ENCODE measurements at places on chromosomes 6 and 20.

- DNase-seq = no peak
These were observed 159.5 kb downstream of the VEGFA start for GRCh38 chr6:43929511-43929910.

- DNase-seq = no peak
These were observed 150.8 kb upstream of the FLRT3 start for GRCh38 chr20:14488212-14488611.

DNA sequence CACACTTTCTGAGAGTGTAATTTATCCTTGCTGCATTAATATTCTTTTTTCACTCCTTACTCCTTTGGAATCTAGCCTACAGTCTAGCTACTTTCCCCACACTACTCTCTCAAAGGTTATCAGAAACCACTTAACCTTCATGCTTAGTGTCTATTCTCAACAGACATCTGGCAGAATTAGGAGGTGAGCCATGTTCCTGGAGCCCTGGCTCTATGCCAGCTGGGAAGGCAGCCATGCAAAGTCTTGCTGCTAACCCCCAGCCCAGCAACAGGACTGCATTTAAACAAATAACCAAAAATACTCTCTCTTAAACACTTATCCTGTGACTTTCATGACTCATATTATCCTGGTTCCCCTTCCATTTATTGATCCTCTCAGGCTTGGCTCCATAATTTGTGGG is 260.2 kb downstream of the BCKDHB start:
- DNase-seq = no peak

GRCh38 chr20:9608639-9609340 is 94.4 kb downstream of the LAMP5 start:
- DNase-seq = no peak

GRCh38 chr6:170173335-170173881 is 117.5 kb downstream of the DLL1 start:
- no peak for DNase-seq

GRCh38 chr6:14231501-14232280 is 114.1 kb downstream of the CD83 start:
- no peak for DNase-seq

DNA sequence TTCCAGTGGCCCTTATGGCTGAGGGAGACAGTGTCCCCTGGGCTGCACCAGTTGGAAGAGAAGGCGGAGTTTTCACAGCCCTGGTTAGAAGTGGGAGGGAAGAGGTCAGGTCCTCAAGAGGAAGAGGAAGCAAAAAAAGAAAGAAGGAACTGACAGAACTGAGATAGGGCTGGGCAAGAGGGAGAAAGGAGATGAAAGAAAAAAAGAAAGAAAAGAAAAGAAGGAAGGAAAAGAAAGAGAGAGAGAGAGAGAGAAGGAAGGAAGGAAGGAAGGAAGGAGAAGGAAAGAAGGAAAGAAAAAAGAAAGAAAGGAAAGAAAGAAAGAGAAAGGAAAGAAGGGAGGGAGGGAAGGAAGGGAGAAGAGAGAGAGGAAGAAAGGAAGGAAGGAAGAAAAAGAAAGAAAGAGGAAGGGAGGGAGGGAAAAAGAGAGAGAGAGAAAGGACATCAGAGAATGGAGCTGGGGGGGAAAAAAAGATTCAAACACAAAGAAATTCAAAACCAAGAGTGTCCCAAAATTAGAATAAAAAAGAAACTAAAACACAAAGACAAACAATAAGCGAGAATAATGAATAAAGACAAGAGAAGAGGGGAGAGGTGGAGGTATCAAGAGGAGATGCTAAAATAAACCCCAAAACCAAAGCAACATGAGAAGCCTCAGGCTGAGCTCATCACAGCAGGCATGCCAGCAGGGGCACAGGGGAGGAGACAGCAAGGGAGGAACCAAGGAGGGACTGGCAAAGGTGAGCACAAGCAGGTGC is 5.3 kb upstream of the FUCA2 start:
- DNase-seq = no peak

GRCh38 chr20:31472395-31473330 is 2.3 kb downstream of the DEFB124 start:
- DNase-seq = no peak

GRCh38 chr20:2507875-2508630 is 662 bp downstream of the ZNF343 start:
- no peak for DNase-seq

DNA sequence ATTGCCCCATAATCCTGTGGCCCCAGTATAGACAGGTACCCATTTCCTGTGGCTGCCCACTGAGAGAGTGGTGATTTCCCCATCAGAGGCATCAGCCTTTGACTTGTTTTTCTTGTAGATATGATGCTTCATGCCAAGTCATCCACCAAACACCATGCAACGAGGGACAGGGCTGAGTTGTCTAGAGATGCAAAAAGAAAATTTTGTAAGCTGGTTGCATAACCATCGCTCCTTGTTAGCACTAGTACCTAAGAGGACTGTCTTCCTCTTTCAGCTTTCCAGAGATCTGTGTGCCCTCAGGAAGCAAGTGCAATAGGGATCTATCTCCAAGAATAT is 166.8 kb downstream of the BCAS1 start:
- DNase-seq = no peak

DNA sequence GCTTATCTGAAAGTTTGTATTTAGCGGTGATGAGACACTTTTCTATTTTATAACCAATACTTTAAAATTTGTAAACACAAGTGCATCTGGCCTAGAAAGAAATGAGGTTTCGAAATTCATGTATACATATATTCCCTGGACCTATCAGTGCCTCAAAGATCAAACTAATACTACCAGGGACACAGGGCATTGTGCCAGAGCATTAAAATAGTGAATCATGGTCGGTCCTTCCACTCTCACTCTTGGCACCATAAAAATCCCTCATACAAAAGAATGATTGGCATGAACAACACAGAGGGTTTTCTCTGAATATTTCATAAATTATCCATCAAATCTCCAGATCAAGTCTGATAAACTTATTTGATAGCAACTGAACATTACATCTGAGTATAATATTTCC is 62.0 kb downstream of the MMUT start:
- DNase-seq = no peak

GRCh38 chr20:61935926-61936700 is 129.6 kb downstream of the TAF4 start:
- no peak for DNase-seq

DNA sequence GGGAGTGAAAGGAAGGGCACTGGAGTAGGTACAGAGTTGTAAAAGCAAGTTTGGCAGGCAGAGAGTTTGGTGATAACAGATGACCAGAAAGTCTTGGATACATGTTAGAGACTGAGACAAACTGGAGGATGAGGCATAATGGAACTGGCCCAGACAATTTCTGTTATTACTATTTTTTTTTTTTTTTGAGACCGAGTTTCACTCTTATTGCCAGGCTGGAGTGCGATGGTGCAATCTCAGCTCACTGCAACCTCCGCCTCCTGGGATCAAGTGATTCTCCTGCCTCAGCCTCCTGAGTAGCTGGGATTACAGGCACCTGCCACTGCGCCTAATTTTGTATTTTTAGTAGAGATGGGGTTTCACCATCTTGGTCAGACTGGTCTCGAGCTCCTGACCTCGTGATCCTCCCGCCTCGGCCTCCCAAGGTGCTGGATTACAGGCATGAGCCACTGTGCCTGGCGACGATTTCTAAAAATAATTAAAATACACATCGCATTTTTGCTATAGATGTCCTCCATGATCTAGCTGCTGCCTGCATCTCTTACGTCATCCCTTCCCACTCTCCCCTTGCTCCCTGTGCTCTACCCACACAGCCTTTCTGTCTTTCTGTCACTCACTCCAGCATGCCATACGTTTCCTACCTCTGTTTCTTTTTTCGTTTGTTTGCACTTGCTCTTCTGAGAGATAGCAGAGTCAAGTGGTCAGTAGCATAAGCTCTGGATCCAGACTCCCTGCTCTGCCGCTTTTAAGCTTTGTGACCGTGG is 23.5 kb downstream of the MAPK14 start:
- no peak for DNase-seq

- no peak for DNase-seq
These were observed 92.5 kb upstream of the MLIP start for GRCh38 chr6:54018722-54019121.

GRCh38 chr20:43549416-43550065 is 9.3 kb upstream of the SGK2 start:
- no peak for DNase-seq

DNA sequence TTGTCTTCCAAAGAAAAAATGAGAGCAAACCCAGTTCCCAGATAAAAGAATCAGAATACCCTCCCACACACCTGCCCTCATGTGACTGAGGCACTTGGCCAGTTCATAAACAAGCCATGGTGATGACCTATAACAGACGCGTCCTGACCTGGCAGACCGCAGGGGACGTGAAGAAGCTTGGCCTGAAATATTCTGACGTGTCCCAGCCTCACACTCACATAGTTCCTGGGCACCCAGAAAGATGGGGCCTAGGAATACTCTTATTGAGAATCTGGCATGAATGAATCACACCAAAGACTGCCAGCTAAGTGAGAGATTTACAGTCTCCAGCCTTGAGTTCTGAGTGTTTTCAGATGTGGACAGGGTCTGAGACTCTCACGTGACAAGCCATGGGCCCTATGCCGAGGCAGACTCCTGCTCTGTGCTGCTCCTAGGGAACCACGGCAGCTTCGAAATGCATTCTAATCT is 17.2 kb upstream of the MAP3K4 start:
- no peak for DNase-seq

DNA sequence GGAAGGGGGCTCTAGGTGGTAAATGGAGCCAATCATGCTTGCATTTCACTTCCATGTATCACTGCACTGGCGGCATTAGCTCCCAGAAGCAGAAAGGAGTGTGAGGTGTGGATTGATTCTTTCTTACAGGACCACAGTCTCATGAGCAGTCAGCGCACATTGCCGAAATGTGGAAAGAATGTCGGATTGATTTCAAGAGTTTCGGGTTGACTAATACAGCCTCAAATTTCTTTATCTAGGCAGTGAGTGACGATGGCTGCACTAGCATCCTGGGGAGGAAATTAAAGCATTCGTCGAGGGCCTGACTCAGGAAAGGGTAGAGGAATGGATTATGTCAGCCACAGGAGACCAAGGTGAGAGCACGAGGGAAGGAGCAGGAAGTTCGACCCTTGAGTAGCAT is 222.8 kb upstream of the CDYL start:
- DNase-seq = no peak

DNA sequence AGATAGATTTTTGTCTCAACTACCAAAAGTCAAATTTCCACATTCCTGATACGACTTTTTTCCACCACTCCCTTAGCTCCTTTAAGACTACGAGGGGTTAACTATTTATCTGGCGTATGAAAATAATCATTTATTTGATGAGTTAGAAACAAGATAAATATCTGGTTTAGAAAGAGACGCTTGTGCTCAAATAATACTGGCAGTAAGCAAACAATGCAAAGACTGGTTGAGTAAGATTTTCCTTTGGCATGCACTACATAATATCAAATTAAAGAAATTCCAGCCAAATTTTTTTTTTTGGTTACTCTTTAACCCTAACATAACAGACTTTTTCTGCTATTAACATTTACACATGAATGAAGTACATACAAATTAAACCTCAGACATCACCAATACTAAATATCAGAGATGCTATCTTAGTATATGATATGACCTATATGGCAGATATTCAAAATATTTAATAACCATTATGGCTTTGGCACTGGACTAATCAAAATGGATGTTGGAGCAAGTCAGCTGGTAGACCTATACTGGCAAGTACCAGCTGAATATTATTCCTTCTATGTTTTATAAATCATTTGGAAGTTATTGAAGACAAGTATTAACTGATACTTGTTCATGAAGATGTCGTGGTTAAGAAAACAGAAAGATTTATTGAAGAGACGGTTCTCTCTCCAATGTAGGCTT is 345.3 kb downstream of the TFAP2B start:
- no peak for DNase-seq

GRCh38 chr6:15152700-15153099 is 93.2 kb upstream of the JARID2 start:
- DNase-seq = no peak

DNA sequence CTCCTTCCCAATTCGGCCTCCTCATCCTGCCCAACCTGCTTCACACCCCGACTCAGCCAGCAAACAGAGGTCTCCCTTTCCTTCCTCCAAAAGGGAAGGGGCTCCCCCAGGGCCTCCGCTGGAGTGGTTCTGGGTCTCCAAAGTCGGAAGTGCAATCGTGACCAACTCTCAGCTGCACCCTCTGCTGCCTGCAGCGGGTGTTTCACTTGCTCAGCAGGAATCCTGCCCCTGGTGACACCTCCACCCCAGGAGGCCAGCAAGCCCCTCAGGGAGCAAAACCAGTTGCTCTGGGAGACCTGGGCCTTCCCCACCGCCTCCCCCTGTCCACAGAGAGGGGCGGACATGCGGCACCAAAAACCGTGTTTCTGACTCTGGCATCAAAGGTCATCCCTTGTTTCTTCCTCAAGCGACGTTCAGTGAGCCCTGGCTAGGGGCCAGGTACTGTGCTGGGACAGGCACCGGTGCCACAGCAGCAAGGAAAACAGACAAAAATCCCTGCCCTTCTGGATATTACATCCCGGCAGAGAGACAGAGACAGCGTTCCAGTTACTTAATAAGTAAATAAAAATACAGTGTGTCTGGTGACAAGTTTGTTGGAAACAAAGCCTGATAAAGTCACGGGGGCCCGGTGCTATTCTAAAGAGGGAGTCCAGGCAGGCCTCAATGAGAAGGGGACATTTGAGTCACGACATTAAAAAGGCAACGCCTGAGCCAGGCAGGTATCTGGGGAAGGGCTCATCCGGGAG is 219.0 kb downstream of the BMP7 start:
- DNase-seq = no peak

- DNase-seq = no peak
These were observed 51.5 kb upstream of the TRAF3IP2 start for GRCh38 chr6:111657146-111657545.

DNA sequence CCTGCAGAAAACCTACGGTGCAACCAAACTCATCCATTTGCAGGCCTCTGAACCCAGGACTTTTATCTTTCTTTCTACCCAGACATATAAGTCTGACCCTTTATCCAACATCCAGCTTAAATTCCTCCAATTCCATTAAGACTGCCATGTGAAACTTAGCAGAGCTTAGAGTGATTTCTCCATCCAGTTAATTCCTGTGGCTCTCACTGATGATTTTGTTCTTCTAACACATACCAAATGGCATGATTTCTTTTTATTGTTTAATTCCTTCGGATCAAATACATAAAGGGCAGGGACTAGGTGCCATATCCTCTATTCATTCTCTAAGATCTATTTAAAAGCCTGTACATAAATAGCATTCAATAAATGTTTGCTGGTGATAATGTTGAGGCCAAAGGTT is 92.9 kb downstream of the TASP1 start:
- DNase-seq = no peak
